ENCODE measurements at places on chromosomes 12 and 14.

- no peak for DNase-seq
Measured at GRCh38 chr12:109461049-109461845, 15.9 kb downstream of the KCTD10 start.

DNA sequence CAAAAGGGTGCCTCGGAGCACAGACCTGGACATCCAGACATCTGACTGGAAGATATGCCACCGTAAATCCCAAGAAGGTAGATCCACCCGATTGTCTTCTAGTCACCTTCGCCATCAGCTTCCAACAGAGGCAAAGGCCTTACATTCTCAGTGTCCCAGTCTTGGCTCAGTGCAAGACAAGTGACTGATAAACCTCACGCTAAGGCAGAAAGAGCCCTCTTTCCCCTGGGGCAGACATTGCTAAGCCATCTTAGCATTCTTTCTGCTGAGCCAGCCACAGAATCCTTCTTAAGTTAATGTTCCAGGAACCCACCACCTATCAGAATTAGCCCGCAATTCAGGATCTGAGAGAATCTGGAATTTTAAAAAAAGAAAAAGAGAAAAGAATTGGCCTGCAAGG lies 4.3 kb upstream of the PLEKHG6 start:
- no peak for DNase-seq

- DNase-seq = no peak
Measured at GRCh38 chr12:64253356-64253755, 31.3 kb upstream of the KICS2 start.

GRCh38 chr14:75822522-75823141 lies 159.2 kb downstream of the TGFB3 start:
- DNase-seq = no peak

GRCh38 chr12:61487728-61488127 lies 772.5 kb upstream of the USP15 start:
- no peak for DNase-seq

- DNase-seq = no peak
Measured at GRCh38 chr14:77961847-77962580, 162.1 kb downstream of the ADCK1 start.

GRCh38 chr14:102927878-102928411 lies 5.5 kb downstream of the AMN start:
- no peak for DNase-seq

DNA sequence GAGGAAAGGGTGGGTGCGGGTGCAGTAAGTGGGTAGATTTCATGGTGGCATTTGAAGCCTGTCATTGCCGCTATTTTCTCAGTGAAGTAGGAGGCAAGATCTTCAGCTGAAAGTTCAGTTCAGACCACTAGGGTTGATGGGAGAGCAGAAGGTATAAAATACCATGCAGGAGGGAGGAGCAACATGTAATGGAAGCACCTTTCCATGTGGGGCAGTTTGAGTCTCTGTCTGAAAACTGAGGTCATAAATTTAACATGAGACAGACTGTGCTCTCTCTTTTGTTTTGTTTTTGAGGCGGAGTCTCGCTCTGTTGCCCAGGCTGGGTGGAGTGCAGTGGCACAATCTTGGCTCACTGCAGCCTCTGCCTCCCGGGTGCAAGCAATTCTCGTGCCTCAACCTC lies 22.7 kb downstream of the LRRC74A start:
- no peak for DNase-seq

DNA sequence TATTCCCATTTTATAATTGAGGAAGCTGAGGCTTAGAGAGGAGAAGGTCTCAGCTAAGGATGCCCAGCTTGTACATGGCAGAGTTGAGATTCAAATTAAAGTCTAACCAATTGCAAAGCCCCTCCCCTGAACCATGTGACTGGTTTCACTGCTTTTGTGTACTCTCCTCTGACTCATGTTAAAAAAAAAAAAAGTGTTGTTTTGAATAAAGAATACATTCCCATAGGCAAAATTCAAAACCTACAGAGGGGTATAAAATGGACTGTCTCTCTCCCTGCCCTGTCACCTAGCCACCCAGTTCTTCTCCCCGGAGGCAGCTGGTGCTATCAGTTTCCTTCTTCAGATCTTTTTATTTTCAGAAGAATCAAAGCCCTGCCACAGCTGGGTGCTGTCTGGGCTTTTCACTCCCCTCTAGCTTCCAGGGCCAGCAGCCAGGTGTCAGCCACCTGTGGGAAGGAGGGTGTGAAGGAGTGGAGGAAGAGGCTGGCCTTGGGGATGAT lies 5.4 kb downstream of the PSMD9 start:
- no peak for DNase-seq

DNA sequence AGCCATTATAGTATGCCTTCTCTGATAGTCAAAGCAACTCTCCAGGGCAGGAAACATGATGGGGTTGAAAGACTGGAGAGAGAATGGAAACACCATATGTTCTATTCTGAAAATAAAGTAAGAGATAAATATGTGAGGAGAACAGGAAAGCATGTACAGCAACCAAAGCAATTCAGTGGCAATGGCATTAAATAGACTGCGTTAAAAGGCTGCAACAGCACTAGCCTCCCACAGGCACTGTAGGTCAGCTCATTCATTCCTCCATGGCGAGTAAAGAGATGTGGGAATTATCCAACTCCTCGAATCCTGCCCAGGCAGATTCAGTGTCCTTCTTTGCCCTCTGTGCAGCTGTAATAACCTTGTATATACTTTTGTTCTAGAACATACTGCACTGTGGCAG lies 43.8 kb downstream of the ANO6 start:
- no peak for DNase-seq

GRCh38 chr12:19388131-19388549 lies 51.2 kb upstream of the AEBP2 start:
- DNase-seq = no peak

- no peak for DNase-seq
Measured at GRCh38 chr12:106629797-106630659, 47.2 kb downstream of the RFX4 start.

GRCh38 chr14:55711175-55711811 lies 131.3 kb downstream of the KTN1 start:
- no peak for DNase-seq

Data from stimulated activated CD8-positive, alpha-beta memory T cell treated with anti-CD3 and anti-CD28 coated beads, Interleukin-7, amount 100 ng/mL, for 24 hours (primary cell).